Activated naive CD8-positive, alpha-beta T cell treated with anti-CD3 and anti-CD28 coated beads for 36 hours (primary cell): ENCODE measurements at places on chromosomes 7 and 10.

GRCh38 chr7:90474284-90475210 is 5.1 kb downstream of the PTTG1IP2 start:
- no peak for DNase-seq

DNA sequence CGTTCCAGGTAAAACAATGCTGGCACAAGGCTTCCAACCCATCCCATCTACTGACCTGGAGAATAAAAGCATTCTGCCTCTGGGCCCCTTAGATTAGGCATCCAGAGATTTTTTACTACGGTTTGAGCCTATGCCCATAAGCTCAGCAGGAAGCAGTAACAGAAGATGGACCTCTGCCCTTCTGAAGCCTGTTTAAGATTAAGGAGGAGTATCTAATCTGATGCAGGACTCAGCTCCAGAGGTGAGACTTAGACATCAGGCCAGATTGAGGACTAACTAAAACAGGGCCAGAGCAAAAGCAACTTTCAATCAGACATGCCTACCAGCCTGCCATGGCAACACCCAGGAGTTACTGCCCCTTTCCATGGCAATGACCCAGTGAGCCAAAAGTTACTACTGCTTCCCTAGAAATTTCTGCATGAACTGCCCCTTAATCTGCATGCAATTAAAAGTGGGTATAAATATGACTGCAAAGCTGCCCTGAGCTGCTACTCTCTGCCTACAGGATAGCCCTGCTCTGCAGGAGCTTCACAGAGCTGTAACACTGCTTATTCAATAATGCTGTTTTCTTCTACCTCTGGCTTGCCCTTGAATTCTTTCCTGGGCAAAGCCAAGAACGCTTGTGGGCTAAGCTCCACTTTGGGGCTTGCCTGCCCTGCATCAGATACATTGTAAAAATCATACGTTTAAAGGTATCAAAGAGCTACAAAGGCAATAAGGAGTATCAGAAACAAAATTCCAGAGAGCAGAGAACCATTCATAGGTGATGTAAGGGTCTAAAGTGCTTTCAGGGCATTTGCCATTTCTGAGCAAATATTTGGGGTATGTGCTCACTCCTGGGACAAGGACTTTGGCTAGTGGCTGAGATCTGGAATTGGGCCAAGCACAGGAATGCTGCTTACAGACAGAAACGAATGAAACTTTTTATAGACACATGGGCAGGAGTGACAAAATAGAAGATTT is 25.0 kb upstream of the CNNM1 start:
- DNase-seq = no peak

DNA sequence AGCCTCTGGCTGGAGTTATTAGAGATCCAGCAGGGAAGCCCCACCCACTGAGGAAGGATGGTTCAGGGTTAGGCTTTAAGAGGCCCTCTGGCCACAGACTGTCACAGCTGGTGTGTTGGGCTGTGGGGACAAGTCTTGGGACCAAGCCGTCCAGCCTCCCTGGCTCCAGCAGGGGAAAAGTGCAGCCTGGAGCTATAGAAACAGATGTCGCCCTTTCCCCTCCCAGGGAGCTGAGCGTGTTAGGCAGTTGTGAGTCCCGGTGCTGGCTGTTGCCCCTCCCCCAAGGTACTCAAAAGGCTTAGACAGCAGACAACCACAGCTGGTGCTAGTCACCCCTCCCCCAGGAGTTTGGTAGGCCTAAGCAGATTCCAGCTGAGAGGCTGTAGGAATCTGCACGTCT is 143.4 kb downstream of the TMEM168 start:
- no peak for DNase-seq

- DNase-seq = no peak
These were observed 224.3 kb downstream of the MDFIC start for GRCh38 chr7:115146148-115146547.

DNA sequence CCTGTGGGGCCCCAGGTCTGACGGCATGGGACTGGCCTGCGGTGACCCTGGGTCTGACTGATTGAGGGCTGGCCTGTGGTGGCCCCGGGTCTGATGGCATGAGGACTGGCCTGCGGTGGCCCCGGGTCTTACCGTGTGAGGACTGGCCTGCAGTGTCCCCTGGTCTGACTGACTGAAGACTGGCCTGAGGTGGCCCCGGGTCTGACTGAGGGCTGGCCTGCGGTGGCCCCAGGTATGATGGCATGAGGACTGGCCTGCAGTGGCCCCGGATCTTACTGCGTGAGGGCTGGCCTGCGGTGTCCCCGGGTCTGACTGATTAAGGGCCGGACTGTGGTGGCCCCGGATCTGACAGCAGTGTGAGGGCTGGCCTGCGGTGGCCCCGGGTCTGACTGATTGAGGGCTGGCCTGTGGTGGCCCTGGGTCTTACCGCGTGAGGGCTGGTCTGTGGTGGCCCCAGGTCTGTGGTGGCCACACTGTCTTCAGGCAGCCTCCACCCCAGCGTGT is 10.9 kb downstream of the JAKMIP3 start:
- no peak for DNase-seq

DNA sequence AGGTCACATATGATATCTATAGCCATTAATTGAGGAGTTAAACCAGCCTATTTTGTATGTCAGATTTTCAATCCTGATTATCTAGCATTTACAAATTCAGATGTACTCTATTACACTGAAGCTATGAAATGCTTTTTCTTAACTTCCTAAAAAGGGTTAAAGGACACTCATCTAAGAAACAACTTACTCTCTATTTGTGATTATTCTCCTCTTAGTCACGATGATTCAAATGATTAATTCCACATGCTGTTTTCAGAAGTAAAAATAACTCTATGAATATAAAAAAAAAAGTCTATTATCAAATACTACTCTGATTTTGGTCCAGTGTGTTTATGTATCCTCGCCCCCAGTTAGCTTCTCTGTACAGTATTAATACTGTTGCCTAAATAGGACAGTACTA is 1199.9 kb downstream of the GATA3 start:
- no peak for DNase-seq

- no peak for DNase-seq
These were observed 155.4 kb upstream of the ITGB1 start for GRCh38 chr10:33113466-33113865.

DNA sequence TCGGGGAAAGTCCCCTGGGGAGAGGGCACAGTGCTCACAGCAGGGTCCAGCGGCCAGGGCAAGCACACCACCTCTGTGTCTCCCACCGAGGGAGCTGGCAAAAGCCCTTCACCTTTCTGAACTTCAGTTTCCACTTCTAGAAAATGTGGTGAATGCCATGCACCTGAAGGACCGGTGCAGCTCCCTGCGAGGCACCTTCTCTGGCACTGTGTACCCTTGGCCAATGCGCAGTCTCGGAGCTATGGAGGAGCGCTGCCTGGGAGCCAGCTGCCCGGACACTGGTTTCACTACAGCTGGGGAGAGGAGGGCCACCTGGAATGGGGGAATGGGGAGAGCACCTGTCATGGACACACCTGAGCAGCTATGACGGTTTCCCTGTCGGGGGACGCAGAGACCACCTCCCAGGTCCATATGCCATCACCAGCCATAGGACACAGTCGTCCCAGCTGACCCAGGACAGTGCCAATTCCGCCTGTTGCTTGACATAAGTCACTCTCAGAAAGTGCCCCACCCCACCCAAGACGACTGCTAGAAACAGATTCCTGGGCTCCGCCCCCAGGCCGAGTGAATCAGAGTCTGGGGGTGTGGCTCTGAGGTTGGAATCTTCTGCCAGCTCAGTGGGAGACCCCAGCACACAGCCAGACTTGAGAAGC is 16.8 kb downstream of the RASGEF1A start:
- DNase-seq = no peak

DNA sequence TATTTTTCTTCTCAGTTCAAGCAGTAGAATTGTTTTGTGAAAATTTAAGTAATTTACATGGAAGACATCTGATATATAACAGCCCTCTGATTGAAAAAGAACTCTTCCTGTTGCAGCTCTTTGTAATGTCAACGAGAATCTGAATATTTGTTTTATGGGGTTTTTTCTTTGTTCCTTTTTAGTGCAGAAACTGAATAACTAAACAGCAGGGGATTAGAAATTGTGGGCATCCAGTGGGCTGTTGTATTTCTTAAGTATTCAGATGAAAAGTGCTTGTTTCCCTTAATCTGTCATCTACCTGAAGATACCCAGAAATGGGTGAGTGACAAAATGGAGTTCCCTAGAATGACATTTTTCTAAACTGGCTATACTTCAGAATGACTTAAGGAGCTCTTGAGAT is 7.4 kb downstream of the ARL4A start:
- DNase-seq = no peak

GRCh38 chr10:92848441-92849233 is at the start of gene EXOC6:
TSS of gene EXOC6 (plus strand) at chr10:92848520. CDS start at chr10:92848534, 14 bp downstream.
- DNase-seq = peak; percentile 84

GRCh38 chr7:117274951-117275350 is 47.9 kb downstream of the WNT2 start:
- DNase-seq = no peak

- no peak for DNase-seq
These were observed 12.2 kb upstream of the FAM53B start for GRCh38 chr10:124756156-124756903.

- no peak for DNase-seq
These were observed 11.7 kb downstream of the SLC39A12 start for GRCh38 chr10:17963431-17963830.
